ENCODE measurements at places on chromosomes 5 and 9.

DNA sequence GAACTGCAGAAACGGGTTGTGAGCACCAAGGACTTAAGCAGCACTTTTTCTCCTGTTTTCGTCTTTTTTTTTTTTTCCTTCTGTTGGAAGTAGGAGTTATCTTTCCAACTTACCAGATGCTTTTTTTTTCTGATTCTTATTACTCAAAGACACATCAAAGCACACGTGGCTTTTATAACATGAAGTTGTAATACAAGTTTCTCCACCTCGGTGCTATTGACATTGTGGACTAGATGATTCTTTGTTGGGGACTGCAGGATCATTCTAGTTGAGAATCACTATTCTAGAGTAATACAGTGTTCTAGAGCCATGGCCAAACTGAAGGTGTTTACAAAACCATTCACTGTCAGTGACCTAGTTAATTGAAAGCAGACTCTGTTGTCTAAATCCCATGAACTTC lies 51.5 kb downstream of the MYO10 start:
- no peak for DNase-seq

- no peak for DNase-seq
These were observed 142.2 kb upstream of the KLF4 start for GRCh38 chr9:107631788-107632187.

GRCh38 chr9:133126697-133127339 lies 5.8 kb upstream of the RALGDS start:
- no peak for DNase-seq

DNA sequence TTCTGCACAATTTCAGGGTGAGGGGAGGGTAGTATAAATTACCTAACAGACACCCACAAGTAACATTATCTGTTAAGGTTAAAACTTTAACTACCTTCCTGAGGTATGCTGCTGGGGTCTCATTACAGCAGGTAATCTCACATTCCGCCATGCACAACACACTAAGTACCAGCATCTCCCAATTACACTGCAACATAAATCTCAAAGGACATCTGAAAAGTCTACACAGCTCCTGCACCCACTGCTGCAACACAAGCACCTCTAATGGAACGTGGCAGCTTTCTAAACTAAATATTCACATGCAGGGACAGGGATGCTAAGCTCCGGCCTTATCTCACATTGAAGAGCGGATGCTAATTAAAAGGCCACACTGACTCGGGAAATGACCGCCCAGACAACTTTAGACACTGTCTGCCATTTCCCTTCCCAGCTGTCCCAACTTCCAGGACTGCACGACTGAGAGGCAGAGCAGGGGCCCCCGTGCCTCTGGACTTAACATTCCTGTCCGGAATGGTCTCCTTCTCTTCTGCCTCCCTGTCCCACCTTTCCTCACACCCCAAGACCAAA lies 45.9 kb downstream of the PSMB7 start:
- DNase-seq = no peak

- peak; percentile 60 for DNase-seq
These were observed 31.6 kb upstream of the UBAC1 start for GRCh38 chr9:135992486-135993408.

DNA sequence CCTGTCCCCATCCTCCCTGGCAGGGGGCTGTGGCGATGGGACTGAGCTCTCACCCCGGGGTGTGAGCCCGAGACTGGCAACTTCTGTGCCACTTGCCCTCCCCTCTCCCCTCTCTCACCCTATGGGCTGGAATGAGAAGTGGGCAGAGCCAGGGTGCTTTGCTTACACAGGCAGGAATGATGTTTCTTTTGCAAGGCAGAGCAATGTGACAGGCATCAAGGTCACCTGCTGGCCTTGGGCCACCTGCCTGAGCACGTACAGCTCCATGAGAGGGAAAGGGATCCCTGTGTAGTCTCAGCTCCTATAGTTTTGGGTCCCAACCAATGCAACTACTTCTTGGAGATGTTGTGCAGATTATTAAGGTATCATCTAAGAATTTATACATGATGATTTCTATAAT lies 252.8 kb upstream of the DAP start:
- DNase-seq = no peak

- peak; percentile 64 for DNase-seq
These were observed 157.7 kb downstream of the SLF1 start for GRCh38 chr5:94776167-94776566.

DNA sequence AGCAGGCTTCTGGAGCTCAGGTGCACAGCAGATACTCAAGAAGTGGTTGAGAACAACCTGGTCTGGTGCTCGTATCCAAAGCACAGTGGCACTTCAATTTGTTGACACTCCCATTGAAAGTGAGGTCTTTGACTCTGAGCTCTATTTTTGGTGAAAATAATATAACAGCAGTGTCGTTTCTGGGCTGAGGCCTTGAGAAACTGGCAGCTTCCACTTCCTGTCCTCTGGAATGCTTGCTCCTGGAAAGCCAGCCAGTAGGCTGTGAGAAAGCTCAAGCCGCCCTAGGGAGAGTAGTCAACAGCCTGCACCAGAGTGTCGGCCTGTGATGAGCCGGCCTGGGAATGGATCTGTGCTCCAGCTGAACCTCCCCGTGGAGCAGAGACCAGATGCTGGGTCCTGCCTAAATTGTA lies 6.8 kb upstream of the SUSD3 start:
- no peak for DNase-seq

- no peak for DNase-seq
These were observed 12.5 kb upstream of the PARP8 start for GRCh38 chr5:50653946-50654345.

- DNase-seq = no peak
These were observed 69.5 kb downstream of the RETREG1 start for GRCh38 chr5:16547200-16547842.

DNA sequence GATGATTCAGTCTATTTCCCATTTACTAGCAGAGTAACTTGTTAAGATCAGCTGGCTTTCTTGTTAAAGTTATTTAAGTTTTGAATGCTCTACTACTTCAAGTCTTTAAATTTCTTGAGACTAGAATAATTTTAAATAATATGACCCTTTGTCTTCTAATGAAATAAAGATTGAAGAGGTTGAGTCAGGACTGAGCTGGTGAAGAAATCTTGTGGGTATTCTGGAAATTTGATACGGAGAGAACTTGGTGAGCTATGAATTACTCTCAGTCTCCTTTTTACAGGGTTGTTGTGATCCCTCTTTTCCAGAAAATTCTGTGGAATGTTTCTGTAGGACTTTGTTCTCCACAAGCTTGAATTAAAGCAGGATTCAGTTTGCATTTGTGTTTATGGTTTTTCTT lies 29.3 kb downstream of the RNF20 start:
- no peak for DNase-seq

DNA sequence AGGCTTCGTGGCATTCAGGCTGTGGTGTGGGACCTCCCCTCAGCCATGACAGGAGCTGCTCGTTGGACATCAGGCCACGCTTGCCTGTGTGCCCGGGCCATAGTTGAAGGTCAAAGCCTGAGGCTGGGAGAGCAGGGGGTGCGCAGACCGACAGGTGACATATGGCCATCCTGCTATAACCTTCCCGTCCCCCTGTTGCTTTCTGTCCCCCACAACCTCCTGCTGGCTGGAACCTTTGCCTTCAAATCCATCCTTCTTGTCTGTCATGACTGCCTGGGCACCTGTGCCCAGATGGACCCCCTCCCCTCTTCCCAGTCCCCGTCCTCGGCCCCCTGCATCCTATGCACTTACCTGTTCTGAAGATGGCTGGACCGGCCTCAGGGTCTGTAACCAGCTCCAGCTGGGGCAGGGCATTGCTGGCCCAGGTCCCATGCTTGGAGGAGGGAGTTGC lies 83.2 kb downstream of the WNK2 start:
- DNase-seq = no peak
